ENCODE measurements at places on chromosomes 11 and 22.
A peak's percentile ranks its signal among the peaks of the same experiment; 100 is the strongest.

DNA sequence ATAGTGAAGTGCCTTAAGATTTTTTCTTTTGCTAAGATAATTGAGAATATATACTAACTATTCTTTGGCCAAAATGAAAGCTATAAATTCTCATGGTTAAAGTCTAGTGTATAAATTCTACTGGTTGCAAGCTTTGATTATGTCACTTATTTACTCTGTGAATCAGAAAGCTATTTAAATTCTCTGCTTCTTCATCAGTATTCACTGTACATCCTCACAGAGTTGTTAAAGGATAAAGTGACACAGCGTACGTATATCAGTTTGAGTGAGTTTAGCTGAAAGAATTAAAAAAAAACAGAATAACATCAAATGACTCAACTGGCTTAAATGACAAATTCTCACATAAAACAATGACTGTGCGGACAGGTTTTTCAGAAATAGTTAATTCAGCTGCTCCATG lies 453.1 kb downstream of the NELL1 start:
- DNase-seq: no peak

DNA sequence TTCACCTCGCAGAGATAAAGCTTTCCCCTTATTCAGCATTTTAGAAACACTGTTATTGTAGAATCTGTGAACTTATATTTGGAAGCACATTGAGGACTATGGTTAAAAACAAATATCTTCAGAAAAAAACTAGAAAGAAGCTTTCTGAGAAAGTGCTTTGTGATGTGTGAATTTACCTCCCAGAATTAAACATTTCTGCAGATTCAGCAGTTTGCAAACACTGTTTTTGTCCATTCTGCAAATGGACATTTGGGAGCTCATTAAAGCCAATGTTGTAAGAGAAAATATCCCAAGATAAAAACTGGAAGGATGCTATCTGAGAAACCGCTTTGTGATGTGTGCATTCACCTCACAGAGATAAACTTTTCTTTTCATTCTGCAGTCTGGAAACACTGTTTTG lies 272.7 kb downstream of the OR4A5 start:
- no peak for DNase-seq

- no peak for DNase-seq
Measured at GRCh38 chr11:92642177-92642931, 327.1 kb upstream of the MTNR1B start.

DNA sequence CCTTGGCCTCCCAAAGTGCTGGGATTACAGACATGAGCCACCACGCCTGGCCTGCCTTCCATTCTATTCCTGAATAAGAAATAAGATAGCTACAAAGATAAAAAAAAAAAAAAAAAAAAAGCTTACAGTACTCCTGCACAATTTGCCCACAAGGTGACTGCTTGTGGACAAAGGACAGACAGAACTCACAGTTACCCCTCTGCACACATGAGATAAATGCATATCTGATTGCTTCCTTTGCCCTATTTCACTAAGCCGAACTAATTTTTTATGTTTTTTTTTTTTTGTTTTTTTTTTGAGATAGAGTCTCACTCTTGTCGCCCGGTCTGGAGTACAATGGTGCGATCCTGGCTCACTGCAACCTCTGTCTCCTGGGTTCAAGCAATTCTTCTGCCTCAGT lies 23.6 kb upstream of the HSPA8 start:
- no peak for DNase-seq

- peak; percentile 81 for DNase-seq
Measured at GRCh38 chr22:30425616-30426387, at the start of gene MTFP1. Gene MTFP1, plus strand, starts transcription at chr22:30425768. Its CDS starts 112 bp downstream, at chr22:30425880.

GRCh38 chr22:43298062-43298801 lies 44.9 kb downstream of the SCUBE1 start:
- no peak for DNase-seq

DNA sequence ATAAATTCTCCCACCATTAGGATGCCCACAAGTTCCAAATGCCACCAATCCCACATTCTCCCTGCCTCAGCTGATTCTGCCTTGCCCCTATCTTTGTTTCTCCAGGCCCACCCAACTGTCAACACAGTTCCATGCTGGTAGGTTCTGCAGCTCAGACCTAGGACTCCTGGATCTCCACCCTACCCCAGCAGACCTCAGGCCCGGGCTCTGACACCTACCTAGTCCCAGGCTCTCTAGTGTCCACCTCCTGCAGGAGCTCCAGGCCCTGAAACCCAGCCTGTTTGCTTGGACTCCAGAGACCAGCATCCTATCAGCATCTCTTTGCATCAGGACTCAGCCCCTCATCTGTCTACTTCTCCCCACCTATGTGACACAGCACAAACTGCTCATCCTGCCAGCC lies 86.5 kb downstream of the PDE2A start:
- DNase-seq: no peak

GRCh38 chr11:34180040-34180813 lies 74.8 kb downstream of the NAT10 start:
- no peak for DNase-seq

DNA sequence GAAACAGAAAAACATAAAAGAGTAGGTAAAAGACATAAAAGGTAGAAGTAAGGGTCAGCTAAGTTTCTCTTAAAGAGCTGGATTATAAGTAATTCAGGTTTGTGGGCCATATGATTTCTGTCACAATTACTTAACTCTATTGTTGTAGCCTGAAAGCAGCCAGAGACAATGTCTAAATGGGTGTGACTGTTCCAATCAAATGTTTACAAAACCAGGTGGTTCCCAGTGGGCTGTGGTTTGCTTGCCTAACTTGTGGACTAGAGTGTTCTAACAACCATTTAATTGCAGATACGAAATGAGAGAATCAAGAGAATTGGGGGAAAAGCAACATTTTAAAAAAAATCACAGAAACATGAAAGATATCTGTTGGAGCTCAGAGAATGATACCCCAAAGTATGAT lies 22.6 kb downstream of the OR6M1 start:
- no peak for DNase-seq

GRCh38 chr11:17459236-17459896 lies 17.3 kb downstream of the ABCC8 start:
- DNase-seq: no peak

DNA sequence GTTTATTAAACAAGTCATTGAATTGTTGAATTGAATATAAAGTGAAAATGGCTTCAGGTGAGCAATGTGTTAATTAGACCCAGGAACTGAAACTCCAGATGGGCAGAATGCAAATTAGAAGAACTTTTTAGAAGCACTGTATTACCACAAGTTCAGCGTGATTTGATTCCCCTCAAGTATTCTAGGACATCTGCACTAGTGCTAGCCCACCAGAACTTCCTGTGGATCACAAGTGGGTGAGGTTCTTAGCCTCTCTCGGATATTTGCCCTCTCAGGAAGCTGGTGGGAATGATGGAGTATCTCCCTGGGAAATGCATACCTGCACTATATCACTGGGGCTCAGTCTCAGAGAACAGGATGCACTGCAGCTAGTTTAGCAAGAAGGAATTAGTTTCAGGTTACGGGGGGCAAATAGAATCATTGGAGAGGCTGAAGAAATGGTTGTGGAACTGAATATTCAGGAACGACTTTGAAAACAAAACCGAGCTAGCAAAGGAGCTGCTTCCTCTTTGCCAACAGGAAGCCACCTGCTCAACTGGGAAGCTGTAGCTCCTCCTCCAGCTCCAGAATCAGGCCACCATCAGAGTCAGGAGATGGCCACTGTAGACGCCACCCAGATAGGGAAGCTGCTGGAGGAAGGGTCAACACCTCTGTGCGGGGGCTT lies 74.3 kb downstream of the DHCR7 start:
- DNase-seq: no peak

GRCh38 chr22:30705710-30706651 lies 11.3 kb downstream of the OSBP2 start:
- DNase-seq: peak; percentile 58
